Pancreas (tissue), 10 donors: ENCODE measurements at places on chromosomes 6 and 20. TPM values are rescaled to one million over a fixed set of nuclear protein-coding genes. Genes with fewer than 3 reads are reported as not detected.

The CFAP61 gene
- total RNA-seq, result 0.29 TPM

The SLC35D3 gene
- 0.56 TPM for total RNA-seq

The GNL1 gene
- 32.3 TPM for total RNA-seq

The LST1 gene
- total RNA-seq, result 0.56 TPM

The FKBP1A gene
- 88.3 TPM for total RNA-seq

- DNase-seq, result no peak
- H3K27me3 ChIP-seq, result no peaks in the 10 kb centered on the region
- no peaks in the 10 kb centered on the region for H3K4me1 ChIP-seq
Measured at GRCh38 chr6:163823577-163823976, 409.1 kb downstream of the QKI start.

DNA sequence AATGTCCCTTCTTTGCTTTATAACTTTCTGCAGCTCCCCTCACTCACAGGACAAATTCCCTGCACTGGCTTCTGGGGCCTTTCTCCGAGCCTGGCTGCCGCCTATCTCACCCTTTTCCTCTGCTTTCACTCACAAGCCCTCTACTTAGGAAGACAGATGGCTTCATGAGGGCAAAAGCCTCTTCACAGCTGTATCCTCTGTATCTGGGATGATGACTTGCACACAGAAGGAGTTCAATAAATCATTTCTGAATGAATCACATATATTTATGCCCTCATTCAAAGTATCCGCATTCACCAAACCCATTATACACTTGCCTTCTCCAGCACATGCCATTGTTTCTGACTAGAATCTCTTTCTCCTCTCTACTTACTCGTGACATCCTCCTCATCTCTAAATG lies 159.0 kb upstream of the RIPOR2 start:
- no peaks in the 10 kb centered on the region for H3K27me3 ChIP-seq
- H3K4me3 ChIP-seq, result no peak overlapping the region
- H3K36me3 ChIP-seq, result no peaks in the 10 kb centered on the region
- no peaks in the 10 kb centered on the region for H3K4me1 ChIP-seq

- no peaks in the 10 kb centered on the region for H3K36me3 ChIP-seq
- no peaks in the 10 kb centered on the region for H3K27me3 ChIP-seq
- H3K4me3 ChIP-seq, result no peak overlapping the region
Measured at GRCh38 chr6:38322138-38322537, 317.6 kb downstream of the BTBD9 start.

GRCh38 chr6:169669889-169670288 lies 31.9 kb downstream of the WDR27 start:
- H3K4me1 ChIP-seq, result no peaks in the 10 kb centered on the region
- no peaks in the 10 kb centered on the region for H3K36me3 ChIP-seq
- no peak for DNase-seq
- H3K4me3 ChIP-seq, result no peak overlapping the region
- H3K27me3 ChIP-seq, result no peaks in the 10 kb centered on the region

GRCh38 chr20:39399463-39399862 lies 437.3 kb downstream of the DHX35 start:
- no peak overlapping the region for H3K4me3 ChIP-seq
- no peaks in the 10 kb centered on the region for H3K36me3 ChIP-seq
- DNase-seq, result no peak
- H3K27me3 ChIP-seq, result no peaks in the 10 kb centered on the region
- H3K27ac ChIP-seq, result no peak overlapping the region

- H3K27me3 ChIP-seq, result no peaks in the 10 kb centered on the region
- H3K27ac ChIP-seq, result peak overlapping the region; percentile 99
- H3K4me3 ChIP-seq, result peak overlapping the region; percentile 97
- no peak for DNase-seq
- no peaks in the 10 kb centered on the region for H3K36me3 ChIP-seq
Measured at GRCh38 chr20:17969278-17969883, 563 bp downstream of the MGME1 start.

- no peaks in the 10 kb centered on the region for H3K27me3 ChIP-seq
- DNase-seq, result no peak
- H3K36me3 ChIP-seq, result no peaks in the 10 kb centered on the region
- no peaks in the 10 kb centered on the region for H3K4me1 ChIP-seq
- H3K27ac ChIP-seq, result no peak overlapping the region
Measured at GRCh38 chr6:56832225-56832624, 122.7 kb upstream of the BEND6 start.

DNA sequence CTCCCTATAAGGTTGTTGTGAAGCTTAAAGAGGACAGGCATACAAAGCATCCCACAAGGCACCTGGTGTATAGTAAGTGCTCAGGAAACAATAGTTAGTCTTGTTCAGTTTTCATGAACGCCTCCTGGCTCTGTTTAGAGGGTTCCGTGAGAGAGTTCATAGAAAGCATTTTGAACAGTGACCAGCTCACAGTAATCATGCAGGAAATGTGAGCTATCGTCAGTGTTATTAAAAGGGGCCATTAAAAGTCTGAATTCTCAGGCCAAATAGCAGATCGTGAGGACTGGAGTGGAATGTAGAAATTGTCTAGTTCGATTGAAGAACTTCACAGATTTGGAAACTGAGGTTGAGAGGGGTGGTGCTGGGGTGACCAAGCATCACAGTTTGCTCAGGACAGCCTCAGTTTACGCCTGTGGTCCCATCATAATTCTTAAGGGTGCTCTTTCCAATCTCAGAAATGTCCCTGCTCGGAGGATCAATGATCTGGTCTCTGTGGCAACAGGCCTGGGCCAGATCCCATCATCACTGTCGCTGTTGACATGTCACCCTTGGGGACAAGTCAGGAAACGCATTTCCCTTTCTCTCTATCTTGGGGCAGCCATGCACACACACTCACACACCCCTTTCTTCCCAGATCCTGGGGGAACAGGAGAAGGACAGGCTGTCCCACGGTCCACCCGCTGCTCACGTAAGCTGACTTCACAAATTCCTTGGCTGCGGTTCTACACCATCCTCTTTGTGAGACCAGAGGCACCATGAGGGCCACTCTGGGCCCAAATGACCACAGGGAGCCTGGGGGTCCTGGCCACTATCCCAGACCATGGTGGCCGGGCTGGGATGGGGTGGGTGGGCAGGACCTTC lies 7.2 kb downstream of the TGM2 start:
- no peaks in the 10 kb centered on the region for H3K4me1 ChIP-seq
- no peak for DNase-seq
- H3K27ac ChIP-seq, result no peak overlapping the region
- no peaks in the 10 kb centered on the region for H3K27me3 ChIP-seq

DNA sequence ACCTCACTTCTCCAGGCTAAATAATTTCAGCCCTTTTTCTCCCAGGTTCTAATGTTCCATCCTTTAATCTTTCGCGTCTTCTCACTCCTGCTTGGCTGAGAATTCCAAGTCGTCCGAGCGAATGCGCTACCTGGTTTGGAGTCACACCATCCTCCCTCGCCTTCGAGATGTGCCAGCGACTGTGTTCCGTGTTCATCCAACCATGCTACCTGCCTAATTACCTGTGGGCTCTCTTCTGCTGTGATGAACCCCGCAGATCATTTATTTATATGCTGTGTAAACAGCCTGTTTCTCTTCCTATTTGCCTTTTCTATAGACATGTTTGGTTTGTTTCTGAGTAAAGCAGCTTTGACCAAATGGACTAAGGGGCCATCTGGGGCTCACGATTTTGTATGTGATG lies 83.5 kb upstream of the TMEM181 start:
- no peak overlapping the region for H3K27ac ChIP-seq
- DNase-seq, result no peak
- no peaks in the 10 kb centered on the region for H3K27me3 ChIP-seq
- peaks cover 19% of the 10 kb centered on the region for H3K36me3 ChIP-seq
- peaks cover 4% of the 10 kb centered on the region for H3K4me1 ChIP-seq
- no peak overlapping the region for H3K4me3 ChIP-seq

GRCh38 chr6:97939440-97940168 lies 656.6 kb upstream of the MMS22L start:
- H3K4me3 ChIP-seq, result no peak overlapping the region
- no peak for DNase-seq
- no peaks in the 10 kb centered on the region for H3K27me3 ChIP-seq
- no peak overlapping the region for H3K27ac ChIP-seq

GRCh38 chr6:35018182-35018519 lies 123.0 kb downstream of the TCP11 start:
- no peaks in the 10 kb centered on the region for H3K4me1 ChIP-seq
- H3K4me3 ChIP-seq, result no peak overlapping the region
- DNase-seq, result no peak
- H3K27me3 ChIP-seq, result no peaks in the 10 kb centered on the region

DNA sequence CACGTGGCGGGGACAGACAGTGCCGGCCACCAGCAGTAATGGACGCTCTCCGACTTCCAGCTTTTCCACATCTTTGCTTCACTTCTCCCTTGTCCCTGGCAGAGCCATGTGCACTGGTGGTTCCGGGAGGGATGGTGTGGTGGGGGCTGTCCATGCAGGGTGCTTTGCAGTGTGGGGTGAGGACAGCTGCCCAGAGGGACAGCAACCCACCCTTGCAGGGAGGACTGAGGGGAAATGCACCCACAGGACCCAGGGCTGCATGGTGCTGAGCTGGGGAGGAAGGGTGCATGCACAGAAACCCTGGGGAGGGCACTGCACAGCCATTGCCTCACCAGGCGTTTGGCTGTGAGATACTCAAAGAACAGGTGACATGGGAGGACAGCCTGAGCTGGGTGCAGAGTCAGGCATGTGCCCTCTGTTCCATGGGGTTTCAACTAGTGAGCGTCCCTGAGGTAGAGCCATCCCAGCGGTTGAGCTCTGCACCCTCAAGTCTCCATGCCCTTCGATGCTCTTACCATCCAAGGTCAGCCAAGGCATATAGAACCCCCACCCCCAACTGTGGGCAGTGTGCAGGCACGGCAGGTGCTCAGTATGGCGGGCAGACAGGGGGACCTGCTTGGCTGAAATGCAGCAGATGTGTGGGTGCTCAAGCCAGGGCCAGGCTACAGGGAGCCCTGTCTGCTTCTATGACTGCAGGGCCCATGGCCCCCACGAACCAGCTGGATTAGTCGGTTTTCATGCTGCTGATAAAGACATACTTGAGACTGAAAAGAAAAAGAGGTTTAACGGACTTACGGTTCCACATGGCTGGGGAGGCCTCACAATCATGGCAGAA lies 239.7 kb downstream of the TTLL2 start:
- no peak overlapping the region for H3K27ac ChIP-seq
- H3K4me3 ChIP-seq, result no peak overlapping the region
- no peaks in the 10 kb centered on the region for H3K27me3 ChIP-seq
- DNase-seq, result no peak

DNA sequence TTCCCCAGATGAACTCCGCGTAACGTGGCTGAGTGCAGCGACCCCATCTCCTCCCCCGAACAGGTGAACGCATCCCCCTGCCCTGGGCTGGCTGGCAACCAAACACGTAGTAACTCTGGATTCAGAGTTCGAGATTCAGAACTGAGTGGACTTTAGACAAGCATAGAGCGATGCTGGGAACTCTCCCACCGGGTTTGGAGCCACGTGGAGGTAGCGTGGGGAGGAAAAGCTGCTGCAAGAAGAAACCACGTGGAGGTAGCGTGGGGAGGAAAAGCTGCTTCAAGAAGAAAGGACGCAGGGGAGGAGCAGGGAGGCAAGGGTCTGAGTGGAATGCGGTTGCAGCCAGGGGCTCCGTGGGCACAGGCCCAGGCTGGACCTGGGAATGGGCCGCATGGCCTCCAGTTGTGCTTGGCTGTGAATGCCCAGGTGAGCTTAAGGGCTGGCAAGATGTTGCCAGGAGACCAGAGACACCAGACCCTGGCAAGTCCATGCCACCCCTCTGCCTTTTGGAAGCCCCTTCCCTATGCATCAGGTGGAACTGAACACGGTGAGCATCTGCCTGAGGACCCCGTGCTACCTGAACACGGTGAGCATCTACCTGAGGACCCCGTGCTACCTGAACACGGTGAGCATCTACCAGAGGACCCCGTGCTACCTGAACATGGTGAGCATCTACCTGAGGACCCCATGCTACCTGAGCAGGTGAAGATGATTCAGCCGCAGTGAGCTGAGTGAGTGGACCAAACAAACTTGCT lies 118.0 kb upstream of the FRMD1 start:
- no peak for DNase-seq
- H3K27ac ChIP-seq, result no peak overlapping the region
- H3K4me1 ChIP-seq, result peaks cover 10% of the 10 kb centered on the region
- H3K4me3 ChIP-seq, result no peak overlapping the region

DNA sequence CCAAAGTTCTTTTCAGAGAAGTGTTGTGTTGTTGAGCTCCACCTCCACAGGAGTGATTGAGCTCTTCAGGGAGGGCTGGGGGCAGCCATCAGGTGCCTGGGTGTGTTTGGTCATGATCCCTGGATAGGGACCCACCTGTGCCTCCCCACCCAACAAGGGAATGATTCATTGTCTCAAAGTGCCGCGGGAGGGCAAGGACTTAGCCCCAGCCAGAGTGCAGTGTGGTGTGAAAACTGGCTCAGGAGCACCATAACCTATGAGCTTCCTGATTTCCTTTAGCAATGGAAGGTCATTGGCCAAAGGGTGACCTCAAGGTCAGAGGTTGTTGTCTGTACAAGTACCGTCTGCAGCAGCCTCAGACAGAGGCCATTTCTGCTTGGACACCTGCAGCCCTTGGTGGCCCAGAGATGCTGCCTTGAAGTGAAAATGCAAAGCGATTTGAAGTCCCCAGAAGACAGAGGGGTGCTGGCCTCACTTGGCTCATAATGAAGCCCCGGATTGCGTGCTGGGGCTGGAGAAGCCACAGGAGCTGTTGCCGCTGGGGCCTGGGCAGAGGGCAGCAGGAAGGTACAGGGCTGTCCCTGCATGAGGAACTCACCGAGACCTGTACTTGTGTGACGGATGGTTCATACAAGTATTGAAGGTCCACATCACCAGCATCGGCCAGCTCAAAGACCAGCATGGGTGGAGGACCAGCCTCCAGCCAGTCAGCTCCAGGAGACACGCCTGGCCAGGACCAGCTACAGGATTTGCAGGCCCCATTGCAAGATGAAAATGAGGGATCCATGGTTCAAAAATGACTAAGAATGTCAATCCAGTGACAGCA lies 100.6 kb upstream of the DUSP22 start:
- no peaks in the 10 kb centered on the region for H3K36me3 ChIP-seq
- H3K27ac ChIP-seq, result no peak overlapping the region
- no peaks in the 10 kb centered on the region for H3K27me3 ChIP-seq
- no peaks in the 10 kb centered on the region for H3K4me1 ChIP-seq

- H3K27ac ChIP-seq, result no peak overlapping the region
- H3K27me3 ChIP-seq, result no peaks in the 10 kb centered on the region
- no peaks in the 10 kb centered on the region for H3K36me3 ChIP-seq
- no peak overlapping the region for H3K4me3 ChIP-seq
Measured at GRCh38 chr20:4932061-4932460, 69.2 kb downstream of the SLC23A2 start.

DNA sequence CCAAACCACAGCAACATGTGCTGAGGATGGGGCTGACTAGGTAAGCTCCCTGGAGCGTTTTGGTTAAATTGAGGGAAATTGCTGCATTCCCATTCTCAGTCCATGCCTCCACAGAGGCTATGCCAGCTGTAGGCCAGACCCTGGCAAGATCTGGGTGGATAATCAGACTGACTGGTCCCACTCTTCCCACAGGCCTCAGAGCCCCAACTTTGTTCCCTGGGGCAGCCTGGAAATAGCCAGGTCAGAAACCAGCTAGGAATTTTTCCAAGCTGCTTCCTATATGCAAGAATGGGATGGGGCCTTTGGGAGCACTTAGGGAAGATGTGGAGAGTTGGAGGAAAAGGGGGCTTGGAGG lies 1.5 kb upstream of the VEGFA start:
- H3K27me3 ChIP-seq, result no peaks in the 10 kb centered on the region
- no peak overlapping the region for H3K27ac ChIP-seq
- H3K4me1 ChIP-seq, result peaks cover 3% of the 10 kb centered on the region

- H3K4me3 ChIP-seq, result no peak overlapping the region
- DNase-seq, result no peak
- H3K27me3 ChIP-seq, result no peaks in the 10 kb centered on the region
- no peak overlapping the region for H3K27ac ChIP-seq
Measured at GRCh38 chr6:6843057-6843627, 254.6 kb downstream of the LY86 start.
